ENCODE measurements at places on chromosomes 4 and X. TPM values are rescaled to one million over a fixed set of nuclear protein-coding genes. Genes with fewer than 3 reads are reported as not detected.

TLR3 gene
- total RNA-seq: not detected

TCEAL5 gene
- total RNA-seq: not detected

- no peak for DNase-seq
These were observed 71.0 kb downstream of the TMA16 start for GRCh38 chr4:163565226-163566135.

- no peak for DNase-seq
These were observed 230.6 kb downstream of the PTTG2 start for GRCh38 chr4:38190717-38191178.

DNA sequence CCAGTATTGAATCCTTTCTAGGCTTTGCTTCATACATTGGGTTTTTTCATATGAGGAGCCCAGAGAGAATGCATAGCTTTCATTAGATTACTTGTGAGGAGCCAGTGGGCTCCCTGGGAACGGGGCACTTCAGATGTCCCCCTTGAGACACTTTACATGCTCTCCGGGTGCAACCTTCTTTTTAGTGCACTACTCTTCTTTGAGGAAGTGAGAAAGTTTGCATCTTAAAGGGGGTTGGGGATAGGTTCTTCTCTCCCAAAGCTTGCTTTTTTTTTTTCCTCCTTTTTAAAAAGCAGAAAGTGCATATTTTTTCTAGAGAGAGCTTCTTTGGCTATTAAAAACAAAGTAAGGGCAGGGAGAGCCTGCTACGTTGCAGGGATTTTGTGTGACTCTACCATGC lies 4.3 kb downstream of the HADH start:
- DNase-seq: no peak

- DNase-seq: no peak
These were observed 86.3 kb downstream of the BCOR start for GRCh38 chrX:40011322-40012038.

GPR143 gene
- not detected for total RNA-seq

DNA sequence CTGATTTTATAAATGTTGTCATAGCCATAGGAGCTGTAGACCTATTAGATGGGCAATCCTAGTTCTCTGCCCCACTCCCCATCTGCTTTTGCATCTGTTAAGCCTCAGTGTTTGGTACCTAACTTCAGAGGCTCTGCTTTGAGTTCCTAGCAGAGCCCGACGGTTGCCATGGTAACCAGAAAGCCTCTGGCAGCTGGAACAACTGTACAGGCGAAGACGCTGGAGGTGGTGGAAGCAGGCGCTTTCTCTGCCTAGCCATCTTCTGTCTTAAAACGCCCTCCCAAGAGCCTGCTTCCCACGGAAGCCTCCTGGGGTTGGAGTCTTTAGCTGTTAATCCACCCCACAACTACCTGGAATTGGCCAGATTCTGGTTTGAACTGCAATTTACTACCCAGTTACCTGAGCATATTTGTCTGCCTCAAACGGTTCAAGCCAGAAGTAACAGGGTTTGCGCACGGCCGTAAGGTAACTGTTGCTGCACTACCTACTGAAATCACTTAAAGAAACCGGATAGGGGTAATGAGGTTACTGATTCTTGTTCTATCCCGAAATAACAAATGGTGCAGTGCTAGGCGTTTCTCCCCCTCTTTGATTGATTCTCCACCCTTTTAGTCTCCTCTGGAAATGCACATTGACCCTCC lies 1.0 kb upstream of the GABRG1 start:
- DNase-seq: no peak

Measured in activated T-helper 1 cell treated with anti-CD3 and anti-CD28 coated beads, Interleukin-12 subunit alpha, Interleukin-12 subunit beta, Interleukin-2, Interleukin-4 antibody, amounts not matched to agents 30 ng/mL and 10 ng/mL and 1 ng/mL, durations not matched to agents 14 hours and 24 hours and 36 hours (primary cell).